ENCODE measurements at places on chromosomes 7 and 10.

- no peak for DNase-seq
Measured at GRCh38 chr7:33893377-33893776, 12.0 kb upstream of the BMPER start.

DNA sequence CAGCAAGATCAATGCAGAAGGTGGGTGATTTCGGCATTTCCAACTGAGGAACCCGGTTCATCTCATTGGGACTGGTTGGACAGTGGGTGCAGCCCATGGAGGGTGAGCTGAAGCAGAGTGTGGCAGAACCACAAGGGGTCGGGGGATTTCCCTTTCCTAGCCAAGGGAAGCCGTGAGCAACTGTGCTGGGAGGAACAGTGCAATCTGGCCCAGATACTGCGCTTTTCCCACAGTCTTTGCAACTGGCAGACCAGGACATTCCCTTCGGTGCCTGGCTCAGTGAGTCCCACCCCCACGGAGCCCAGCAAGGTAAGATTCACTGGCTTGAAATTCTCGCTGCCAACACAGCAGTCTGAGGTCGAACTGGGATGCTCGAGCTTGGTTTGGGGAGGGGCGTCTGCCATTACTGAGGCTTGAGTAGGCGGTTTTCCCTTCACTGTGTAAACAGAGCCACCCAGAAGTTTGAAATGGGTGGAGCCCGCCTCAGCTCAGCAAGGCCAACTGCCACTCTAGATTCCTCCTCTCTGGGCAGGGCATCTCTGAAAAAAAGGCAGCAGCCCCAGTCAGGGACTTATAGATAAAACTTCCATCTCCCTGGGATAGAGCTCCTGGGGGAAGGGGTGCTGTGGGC, 58.6 kb upstream of the SLC26A5 start:
- peak; percentile 16 for DNase-seq

DNA sequence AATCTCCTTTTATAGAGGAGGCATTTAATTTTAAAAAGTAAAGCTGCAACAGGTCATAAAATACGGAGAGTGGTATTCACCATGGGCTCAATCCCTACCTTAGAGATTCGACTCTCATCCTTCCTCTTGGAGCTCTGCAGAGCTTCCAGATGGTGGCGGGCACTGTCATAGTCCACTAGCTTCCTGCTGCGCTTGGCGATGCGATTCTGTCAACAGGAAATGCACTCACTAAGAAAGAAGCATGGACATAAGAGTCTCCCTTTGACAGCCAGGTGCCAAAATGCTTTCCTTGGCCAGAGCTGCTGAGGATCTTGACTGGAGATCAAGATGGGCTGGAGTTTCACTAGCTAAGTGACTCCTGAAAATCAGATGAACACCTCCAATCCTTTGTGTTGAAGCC, 154.4 kb downstream of the AMPH start:
- no peak for DNase-seq

- no peak for DNase-seq
Measured at GRCh38 chr7:158345731-158346130, 241.9 kb downstream of the PTPRN2 start.

GRCh38 chr7:2072042-2072441, 160.7 kb downstream of the MAD1L1 start:
- no peak for DNase-seq

GRCh38 chr7:138892006-138892630, 89.1 kb downstream of the KIAA1549 start:
- DNase-seq = no peak

DNA sequence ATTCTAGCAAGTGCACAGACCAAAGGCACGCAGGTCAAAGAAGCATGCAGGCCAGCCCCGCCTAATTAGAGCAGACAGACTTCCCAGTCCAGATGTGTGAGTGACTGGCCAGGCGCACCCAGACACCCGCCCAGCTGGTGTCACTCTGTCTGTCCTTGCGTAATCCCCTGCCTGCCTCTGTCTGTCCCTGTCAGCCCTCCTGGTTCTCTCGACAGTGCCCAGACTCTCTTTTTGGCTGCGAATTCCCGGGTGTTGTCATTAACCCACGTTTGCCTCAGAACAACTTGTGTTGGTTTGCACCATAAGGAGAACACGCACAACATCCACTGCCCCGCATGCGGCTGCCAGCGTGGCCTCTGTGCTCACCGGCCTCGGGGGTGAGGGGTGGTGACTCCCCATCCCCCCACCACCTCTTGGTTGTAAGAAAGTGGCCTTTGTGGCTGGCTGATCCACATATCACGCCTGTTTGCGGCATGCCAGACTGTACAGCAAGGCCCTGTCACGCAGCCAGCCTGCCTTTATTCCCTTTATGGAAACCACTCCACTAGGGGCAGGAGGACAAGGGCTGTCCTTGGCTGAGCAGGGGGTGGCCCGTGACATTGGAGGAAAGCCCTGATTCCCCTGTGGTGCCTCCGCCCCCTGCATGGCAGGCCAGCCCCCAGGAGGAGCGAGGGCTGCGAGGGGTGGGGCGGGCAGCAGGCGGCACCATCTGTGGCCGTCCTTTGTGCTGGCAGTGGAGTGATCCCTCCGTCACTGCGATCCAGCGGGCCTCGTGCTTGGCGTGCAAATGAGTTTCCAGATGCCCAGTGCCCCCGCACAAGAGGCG, 72.8 kb upstream of the PPIF start:
- DNase-seq = no peak

- no peak for DNase-seq
Measured at GRCh38 chr7:17142831-17143541, 155.5 kb upstream of the AHR start.

DNA sequence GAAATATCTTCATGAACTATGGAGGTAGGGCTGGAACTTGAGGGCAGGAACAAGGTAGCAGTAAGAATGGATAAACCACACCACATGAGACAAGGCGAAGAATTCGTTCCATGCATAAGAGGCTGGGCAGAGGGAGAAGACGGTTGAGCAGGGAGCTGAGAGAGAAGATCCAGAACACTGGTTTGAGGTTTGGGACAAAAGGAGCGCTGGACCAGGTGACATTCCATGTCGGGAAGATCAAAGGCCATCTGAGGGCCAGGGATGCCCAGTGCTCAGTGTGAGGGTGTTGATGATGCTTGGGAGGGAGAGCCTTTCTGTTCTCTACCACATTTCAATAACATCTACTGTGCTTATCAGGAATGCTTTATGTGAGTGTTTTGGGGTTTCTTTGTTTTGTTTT, 52.8 kb downstream of the WIPF3 start:
- no peak for DNase-seq

GRCh38 chr7:44318332-44318731, 7.1 kb downstream of the CAMK2B start:
- DNase-seq = no peak

DNA sequence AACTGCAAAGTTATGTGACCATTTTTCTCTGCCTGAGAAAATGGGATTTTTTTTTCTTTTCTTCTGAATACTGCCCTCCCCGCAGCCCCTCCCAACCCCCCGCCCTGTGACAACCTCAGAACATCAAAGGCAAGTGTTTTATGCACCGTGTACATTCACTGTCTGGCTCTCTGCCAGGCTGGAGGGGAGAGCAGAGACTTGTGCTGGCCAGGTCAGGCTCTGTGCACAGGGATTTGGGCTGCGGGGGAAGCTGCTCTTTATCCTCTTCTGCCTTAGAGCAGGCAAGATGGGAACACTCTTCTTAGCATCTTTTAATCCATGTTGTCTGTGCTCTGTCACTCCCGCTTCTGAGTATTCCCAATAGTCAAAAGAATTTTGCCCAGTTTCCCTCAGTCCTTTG, 195.1 kb downstream of the CCSER2 start:
- no peak for DNase-seq

- peak; percentile 72 for DNase-seq
Measured at GRCh38 chr7:24812305-24812945, 55.2 kb upstream of the GSDME start.

GRCh38 chr7:94303118-94303517, 91.6 kb upstream of the COL1A2 start:
- no peak for DNase-seq

GRCh38 chr10:24303522-24304310, 94.8 kb downstream of the KIAA1217 start:
- DNase-seq = no peak

- no peak for DNase-seq
Measured at GRCh38 chr10:23196915-23197314, 4.8 kb downstream of the PTF1A start.

DNA sequence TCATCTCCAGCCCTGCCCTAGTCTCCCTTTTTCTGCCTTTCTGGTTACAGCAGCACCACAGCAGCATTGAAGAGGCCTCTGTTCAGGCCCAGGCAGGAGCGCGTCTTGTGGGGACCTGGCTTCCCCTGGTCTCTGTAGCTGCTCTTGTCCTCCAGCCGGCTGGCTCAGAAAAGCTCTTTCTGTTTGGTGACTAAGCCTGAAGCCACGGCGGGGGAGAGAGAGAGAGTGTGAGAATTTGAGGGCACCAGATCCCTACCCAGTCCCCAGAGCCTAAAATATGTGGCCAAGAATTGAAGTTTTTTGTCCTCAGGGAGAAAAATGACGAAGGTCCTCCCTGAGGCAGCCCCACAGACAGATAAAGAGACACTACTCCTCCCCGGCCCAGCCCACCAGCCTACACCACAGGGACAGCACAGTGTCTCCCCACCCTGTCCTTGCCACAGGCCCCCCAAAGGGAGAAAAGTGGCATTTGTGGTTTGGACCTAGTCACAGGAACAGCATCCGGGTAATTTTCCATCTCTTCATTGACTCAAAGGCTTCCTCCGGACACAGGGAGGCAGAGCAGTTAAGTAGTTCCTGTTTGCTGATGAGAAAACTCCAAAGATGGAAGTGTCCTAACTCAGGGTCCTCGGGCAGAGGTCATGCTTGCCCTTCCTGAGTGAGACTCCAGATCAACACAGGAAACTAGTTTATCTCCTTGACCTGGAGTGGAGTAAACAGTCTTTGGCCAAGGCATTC, 13.3 kb upstream of the FAM180A start:
- no peak for DNase-seq

GRCh38 chr10:62794306-62794705, 10.2 kb upstream of the ADO start:
- no peak for DNase-seq

GRCh38 chr7:25988640-25989039, 163.4 kb upstream of the NFE2L3 start:
- no peak for DNase-seq

- DNase-seq = no peak
Measured at GRCh38 chr10:45592432-45592831, 80.1 kb downstream of the ZFAND4 start.

DNA sequence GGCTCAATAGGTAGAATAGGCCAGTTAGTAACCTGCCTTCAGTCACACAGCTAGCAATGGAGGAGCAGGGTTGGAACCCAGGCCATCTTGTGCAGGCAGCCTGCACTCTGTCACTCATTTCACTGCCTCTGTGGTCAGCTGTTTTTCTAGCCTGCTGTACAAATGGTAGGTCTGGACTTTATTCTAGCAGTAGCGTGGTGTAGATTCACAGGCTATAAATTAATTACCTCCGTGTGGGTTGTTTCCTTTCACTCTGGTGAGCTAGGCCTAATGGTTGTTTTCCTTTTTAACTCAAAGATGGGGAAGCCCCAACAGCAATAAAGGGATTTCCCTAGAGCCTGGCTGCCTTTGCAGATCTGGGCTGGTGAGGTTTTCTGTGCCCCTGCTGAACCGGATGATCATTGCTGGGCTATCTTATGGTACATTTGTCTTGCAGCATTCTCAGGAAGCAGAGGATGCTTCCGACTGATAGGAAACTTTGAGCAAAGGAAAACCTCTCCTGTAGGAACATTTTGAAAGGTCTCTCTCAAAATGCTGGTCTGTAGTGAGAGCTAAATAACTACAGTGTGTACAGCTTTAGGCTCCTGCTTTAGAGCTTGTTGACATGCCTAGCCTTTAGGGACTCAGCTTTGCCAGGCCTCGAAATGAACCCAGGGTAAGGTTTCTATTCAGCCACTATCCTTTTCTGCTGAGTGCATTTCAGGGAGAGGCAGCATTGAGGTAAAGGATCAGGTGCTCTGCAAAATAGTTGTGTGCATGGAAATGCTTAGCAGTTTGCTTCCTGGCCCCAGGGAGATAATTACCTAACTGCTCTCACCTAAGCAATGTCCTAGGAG, 157.4 kb downstream of the ST7 start:
- DNase-seq = no peak

- DNase-seq = no peak
Measured at GRCh38 chr10:36051500-36051991, 409.4 kb upstream of the FZD8 start.

DNA sequence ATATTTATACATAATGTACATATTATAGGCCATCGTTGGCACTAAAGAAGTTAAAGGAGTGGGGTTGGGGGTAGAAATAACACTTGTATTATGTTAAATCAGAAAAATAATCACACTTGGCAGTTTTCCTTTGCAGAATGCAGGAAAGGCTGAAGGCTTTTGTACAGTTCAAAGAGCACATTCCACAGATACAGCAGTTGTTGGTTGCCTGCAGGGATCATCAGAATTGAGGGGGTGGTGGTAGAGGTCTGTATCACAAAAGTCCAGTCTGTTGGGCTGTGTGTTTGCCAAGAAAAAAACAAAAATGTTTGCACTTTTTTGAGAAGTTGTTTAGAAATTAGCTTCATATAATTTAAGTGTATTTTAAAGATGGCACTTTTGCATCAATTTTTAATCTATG, 231.8 kb upstream of the FOXP2 start:
- DNase-seq = no peak

- no peak for DNase-seq
Measured at GRCh38 chr10:130550952-130551674, 414.9 kb downstream of the GLRX3 start.

DNA sequence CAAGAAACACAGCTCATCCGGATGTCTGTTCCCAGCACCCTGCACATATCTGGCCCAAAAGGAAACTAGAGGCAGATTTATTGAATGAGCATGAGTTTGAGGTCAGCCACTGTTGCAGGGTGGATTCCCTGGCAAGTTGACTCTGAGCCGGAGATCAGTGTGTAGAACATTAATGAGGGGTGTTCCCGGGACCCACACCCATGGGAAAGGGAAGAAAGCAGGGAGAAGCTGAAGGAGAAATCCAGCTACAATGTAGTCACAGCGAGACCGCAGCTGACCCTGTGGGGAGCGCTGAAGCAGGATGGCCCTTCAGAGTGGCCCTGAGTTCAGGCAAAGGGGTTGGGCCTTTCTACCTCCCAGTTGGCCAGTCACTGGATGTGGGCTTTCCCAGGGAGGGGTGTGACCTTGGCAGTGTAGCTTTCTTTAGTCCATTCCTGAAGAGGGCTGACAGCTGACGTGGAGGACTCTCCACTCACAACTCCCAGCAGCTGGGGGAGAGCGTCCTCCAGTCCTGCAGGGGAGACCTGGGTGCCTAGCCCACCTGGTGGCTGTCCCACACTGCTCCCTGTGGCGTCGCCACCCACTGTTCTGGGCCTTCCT, 324.2 kb upstream of the ZMIZ1 start:
- no peak for DNase-seq

DNA sequence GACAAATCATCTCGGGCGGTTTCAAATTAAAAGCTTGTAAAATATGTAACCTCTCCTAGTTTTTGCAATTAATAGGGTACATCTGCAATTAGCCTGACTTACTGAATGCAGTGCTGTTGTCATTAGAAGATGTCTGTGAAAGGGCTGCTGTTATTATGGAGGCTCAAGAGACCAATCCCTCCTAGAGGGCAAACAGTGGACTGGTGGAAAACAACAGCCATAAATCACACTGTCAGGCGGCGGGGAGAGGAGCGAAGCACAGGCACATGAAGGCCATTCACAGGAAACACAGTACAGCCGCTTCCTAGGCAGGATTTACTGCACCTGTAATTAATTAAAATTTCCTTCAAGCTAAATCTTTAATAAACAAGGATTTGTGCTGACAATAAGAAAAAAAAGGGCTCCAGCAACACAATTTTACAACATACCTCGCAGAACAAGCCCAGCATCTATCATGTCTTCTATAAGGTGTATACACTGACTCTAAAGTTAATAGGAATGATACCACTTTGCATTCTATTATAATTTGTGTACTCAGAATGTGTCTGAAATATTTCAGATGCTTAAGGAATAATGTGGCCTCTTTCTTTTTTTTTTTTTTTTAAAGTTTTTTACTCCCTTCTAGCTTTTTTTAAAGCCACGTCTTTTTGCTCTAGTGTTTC, 50.7 kb downstream of the ERCC6 start:
- DNase-seq = no peak

Measured in GM23338 (cell line).